HEK293T (cell line): ENCODE measurements at places on chromosomes 11 and 22.
A peak's percentile ranks its signal among the peaks of the same experiment; 100 is the strongest.

DNA sequence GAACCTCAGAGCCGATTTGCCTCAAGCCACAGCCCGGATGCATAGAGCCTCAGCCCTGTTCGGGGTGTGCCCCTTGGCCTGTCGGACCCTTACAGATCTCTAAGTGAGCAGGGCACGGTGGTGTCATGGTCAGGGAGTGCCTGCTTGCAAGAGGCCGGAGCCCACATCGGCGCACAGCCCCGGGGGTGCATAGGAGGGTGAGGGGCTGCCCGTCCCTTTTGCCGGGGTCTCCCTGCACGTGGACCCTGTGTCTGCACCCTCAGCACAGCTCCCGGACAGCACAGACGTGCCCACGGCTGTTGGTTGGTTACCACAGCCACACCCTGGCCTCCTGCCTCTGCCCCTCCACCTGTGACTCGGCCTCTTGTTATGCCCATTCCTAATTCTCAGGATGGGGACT lies 6.5 kb downstream of the RAB36 start:
- no peak for DNase-seq

DNA sequence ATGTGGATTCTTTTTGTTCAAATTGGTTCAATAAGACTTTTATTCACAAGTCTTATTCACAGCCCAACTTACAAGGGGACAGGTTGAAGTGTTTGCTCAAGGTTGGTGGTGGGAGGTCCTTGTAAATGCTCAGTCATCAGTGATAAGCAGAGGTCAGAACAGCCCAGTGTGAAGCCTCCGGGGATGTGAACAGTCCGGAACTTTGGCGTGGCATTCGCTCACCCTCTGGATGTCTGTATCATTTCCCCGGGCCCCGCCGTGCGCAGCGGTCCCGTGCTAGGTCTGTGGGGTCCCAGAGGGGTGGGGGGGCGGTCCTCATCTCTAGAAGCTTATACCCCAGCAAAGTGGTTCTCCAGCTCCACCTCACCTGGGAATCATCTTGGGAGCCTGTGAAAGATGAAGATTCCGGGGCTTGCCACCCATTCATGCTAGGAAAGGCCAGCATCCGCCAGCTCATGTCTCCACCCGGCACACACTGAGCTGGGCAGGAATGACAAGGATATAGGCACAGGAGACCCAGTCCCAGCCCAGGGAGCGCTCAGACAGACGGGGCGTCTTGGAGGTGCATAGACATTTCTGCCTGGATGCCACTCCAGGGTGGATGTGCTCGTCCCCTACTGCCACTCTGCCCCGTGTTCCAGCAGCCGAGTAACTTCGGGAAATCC lies 327.5 kb downstream of the TBC1D22A start:
- no peak for DNase-seq

- DNase-seq = peak; percentile 51
Observed at GRCh38 chr11:45083544-45084087, 62.8 kb upstream of the PRDM11 start.

DNA sequence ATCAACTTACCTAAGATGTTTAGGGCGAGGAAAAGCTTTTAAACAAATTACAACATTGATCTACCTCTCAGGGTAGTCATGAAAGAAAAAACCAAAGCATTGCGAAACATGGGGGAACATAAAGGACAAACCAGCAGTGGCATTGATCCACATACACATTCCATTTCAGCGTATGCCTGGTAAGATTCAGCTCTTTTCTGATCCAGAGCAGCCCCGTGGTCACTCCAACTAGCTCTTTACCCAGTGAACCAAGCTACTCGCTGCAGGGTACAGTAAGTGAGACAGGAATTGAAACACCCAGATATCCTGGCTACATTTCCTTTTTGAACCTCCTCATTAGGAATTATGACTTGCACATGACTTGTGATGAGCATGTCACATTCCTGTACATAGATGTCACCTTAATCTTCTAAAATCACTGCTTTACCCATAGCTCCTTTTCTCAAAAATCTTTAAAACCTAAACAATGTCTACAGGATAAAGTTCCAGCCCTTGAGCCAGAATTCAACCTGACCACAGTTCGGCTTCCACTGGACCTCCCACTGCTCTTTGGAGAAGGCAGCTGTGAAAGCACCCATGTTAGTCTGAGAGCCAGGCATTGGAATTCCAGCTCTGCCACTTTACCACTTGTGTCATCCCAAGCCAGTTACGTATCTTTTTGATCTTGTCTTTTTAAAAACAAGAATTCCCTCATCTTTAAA lies 42.9 kb upstream of the AKIP1 start:
- DNase-seq = no peak

DNA sequence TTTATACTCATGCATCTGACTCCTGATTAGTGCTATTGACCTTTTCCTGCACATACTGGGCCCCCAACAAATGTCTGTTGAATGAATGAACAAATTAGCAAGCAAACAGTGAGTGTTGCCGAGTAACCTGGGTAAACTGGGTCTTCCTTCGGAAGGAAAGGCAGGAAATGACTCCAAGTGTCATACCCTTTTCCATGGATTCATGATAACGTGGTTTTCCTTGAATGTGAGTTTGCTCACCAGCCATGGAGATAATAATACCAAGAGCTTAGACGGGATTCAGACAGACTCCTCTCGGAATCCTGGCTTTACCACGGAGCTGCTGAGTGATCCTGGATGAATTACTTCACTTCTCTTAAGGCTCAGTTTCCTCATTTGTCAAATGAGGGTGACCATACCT lies 16.7 kb downstream of the TECTA start:
- DNase-seq = no peak
